ENCODE measurements at places on chromosomes 2 and 18.

DNA sequence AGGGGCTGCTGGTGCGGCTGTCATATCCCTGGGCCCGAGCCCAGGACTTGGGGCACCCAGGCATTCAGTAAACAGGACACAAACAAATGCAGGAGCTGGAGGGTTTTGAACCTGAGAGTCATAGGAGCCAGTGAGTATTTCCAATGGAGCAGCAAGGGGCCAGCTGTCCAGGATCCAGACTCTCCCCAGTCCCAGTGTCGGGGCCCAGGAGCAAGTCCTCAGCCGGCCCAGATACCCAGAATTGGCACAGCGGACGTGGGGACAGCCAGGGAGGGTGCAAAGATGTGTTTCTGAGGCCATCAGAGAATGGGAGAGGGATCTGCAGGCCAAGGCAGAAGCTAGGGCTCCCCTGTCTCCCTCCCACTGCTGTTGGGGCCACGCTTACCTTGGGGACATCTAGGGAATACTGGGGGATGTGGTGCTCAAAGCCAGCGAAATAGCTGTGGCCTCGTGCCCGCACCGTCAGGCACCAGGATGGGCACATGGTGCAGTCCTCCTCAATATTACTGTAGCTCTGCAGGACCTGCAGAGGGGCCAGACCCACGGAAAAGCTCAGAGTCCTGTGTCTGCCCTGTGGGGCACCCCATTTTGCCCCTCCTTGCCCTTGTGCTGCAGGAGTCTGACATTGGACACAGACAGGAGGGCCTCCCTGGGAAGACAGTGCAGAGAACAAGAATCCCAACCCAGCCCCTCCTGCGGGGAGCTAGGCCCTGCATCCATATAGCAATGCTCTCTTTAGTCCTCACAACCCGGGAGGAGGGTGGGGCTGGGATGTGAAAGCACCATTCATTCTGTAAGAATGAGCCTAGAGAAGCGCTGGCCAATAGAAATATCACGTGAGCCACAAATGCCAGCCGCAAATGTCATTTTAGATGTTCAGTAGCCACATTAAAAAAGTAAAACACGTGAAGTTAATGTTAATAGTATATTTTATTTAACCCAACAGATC is 15.4 kb downstream of the CFAP65 start:
- no peak for DNase-seq

DNA sequence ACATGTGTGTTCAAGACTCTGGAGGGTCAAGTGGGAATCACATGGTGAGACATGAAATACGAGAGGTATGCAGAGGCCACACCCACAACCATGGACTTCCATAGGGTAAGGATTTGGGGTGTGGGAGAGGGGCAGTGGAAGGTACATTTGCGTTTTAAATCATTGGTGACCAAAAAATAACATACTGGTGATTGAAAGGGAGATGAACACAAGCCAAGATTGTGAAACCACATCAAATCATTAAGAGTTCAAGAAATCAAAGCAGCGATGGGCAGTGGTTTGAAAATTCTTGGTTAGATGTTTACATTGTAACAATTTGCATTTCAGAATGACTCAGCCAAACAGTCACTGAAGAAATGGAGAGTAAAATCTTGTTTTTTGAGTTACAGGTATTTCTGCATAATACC is 1.9 kb upstream of the CABYR start:
- DNase-seq: no peak

- no peak for DNase-seq
These were observed 29.6 kb upstream of the LPIN1 start for GRCh38 chr2:11716689-11717321.

- DNase-seq: no peak
These were observed 360.5 kb upstream of the NT5C1B start for GRCh38 chr2:18949871-18950270.

DNA sequence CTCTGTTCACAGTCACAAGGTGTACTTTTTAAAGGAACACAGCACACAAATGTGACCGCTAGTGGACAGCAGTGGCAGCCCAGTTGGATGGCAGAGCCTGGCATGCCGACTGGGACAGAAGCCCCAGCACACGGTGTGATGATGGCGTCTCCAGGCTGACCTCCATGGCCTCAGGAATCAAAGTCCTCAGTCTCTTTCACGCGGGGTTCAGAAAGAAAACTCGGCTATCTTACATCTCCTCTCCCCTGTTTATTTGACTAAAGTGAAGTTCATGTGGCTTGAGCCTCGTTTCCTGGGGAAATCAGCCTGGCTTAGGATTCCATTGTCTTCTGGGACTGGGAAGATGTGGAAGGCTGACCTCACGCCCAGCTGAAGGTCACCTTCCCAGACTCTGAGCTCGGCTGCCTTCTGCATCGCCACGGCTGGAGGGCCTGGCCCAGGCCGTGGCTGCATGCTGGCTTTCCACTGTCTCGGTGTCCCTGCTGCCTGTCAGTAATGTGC is 56.1 kb downstream of the ASAP2 start:
- DNase-seq: peak; percentile 84

DNA sequence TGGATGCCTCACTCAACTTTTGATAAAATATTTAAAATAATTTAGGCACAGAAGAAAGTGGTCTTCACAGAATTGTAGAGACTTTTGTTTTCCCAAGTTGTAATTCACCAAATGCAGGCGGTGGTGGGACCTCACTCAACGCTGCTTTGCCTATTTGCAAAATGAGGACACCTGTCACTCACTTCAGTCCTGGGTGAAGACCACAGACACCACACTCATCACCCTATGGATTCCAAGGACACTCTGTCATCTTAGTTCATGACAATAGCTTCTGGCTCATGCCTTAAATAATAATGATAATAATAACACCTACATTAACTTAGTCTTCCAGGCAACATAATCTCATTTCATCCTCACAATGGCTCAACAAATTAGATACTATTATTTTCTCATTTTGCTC is 234.4 kb downstream of the RNF152 start:
- DNase-seq: no peak

- no peak for DNase-seq
These were observed 180.7 kb upstream of the ID2 start for GRCh38 chr2:8501061-8501720.

- DNase-seq: no peak
These were observed 79.9 kb downstream of the ANKRD12 start for GRCh38 chr18:9216459-9216858.

DNA sequence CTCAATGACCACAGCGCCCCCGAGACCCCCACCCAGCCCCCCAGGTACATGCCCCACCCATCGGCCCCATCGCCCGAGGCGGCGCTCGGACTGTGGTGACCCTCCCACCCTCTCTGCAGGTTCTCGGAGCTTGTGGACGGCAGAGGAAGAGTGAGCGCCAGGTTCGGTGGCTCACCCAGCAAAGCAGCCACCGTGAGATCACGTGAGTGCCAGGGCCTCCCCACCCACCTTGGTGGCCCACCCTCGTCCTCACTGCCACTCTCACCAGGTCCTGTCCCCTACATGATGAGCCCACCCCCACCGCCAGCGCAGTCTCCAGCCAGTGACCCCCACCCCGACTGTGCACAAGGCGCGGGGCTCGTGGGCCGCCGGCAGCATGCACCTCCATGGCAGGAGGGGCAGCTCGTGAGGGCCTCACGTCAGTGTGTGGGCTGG is 30.4 kb downstream of the MTERF4 start:
- no peak for DNase-seq

DNA sequence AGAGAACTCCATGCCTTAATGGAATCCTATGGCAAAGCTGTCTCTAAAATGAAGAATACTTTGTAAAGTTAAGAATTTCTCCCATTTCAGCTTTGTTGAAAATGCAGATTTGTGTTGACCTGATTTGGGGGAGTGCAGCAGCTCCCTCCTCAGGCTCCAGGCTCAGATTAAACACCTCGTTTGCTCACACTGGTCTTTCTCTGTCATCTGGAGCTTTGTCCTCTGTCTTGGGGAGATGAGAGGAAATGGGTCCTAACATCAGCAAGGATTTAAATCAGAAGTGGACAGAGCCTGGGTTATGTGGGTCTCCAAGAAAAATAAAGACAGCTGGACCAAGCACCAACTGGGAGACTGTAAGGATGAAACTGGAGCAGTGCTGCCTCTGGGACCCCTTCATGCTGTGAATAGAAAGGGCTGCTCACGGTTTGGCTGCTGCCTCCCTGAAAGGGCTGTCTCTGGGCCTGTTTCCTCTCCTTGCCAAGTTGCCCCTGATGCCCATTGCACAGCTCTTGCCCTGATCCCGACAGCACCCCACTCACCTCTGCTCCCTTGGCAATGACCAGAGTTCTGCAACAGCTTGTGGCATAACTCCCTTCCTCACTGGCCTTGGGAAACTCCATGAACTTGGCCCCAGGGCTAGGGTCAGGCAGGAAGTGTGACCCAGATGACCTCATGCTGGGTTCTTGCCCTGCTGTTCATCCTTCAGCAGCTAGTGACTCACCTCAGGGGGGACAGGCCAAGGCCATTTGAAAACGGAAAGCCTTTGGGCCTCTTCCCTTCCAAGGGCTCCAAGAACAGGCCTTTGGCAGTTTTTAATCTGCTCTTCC is 197.2 kb downstream of the CYP26B1 start:
- peak; percentile 50 for DNase-seq

DNA sequence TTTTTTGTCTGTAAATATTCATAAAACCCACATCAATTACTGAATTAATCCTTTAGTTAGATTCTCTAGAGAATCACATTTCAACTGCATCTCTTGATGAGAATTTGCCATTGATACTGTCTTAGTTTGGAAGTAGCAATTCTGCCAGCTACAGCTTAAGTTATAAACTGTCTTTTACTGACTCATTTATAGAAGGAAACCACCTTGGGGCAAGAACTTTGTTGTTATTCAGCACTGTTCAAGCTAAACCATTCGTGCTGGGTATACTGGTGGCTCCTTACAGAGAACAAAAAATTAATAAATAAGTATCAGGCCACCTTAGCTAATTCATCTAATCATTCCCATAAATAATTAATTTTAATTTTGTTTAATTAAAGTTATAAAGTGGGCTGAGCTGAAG is 1082.6 kb upstream of the CELF4 start:
- DNase-seq: no peak

GRCh38 chr2:24334245-24334633 is 26.1 kb downstream of the ITSN2 start:
- DNase-seq: no peak

DNA sequence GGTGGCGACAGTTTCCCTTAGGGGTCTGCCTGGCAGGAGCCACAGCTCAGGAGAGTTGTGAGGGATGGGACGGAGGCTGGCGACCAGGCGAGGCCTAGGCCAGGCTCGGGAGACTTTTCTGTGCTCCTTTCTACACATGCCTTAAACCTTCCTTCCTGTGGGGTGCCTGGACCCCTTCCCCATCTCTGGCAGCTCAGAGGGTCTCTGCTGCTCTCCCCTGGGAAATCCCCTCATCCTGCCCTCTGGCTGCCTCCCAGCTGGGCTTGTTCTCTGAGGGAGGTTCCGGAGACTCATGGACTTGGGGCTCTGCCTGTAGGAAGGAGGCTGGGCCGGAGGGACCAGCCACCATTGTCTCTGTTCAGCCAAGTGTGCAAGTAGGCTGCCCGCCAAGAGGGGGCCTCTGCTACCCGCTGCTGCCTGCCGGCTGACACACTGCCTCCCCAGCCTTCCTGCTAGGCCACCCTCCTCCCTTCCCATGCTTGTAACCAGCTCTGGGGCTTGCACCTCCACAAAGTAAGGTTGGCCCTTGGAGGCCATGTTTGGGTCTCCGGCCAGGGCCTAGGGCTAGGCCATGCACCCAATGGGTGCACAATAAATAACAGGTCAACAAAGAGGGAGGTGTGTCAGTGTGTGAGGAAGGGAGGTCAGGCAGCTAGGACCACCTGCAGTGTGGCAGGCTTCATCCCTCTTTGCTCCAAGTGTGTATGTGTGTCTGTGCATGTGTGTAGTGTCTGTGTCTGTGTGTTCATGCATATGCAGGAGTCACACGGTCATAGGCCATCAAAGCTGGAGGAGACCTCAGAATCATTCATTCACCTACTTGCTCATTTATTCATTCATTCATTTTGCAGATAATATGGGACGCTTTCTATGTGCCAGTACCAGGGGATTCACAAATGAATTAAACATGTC is 28.8 kb downstream of the PSD4 start:
- DNase-seq: no peak

DNA sequence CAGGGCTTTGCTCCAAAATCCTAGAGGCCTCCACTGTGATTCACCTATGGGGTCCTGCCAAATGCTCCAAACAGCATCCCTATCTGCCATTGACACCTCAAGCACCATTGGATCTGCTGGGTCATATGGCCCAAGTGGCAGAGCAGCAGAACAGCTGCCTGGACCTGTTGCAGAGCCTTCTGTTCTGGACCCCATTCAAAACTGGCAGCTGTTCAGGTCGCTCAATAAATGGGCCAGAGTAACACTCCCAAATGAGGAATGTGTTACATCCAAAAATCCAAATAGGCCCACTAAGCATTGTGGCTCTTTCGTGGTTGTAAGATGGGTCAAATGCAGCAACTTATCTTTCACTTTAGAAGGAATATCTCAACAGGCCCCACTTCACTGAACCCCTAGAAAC is 783.6 kb downstream of the DCDC2C start:
- no peak for DNase-seq

- DNase-seq: peak; percentile 69
These were observed 263.8 kb downstream of the MEIS1 start for GRCh38 chr2:66698576-66699239.

DNA sequence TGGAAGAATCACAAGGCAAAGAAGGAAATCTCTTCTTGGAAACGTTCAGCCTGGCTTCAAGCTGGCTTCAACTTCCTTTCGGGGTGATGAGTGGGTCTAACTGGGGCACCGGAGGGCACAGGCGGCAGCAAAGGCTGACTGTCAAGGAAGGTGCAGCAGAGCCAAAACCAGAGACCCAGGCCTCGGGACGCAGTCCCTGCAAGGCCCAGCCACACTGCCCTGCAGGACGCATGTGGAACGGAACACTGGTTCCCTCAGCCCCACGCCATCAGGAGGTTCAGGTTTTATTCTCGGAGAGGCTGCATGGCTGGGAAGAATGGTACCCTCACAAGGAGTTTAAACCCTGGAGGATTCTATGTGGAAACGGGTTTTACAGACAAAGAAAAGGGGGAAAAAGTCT is 165.5 kb downstream of the HDAC4 start:
- DNase-seq: no peak

DNA sequence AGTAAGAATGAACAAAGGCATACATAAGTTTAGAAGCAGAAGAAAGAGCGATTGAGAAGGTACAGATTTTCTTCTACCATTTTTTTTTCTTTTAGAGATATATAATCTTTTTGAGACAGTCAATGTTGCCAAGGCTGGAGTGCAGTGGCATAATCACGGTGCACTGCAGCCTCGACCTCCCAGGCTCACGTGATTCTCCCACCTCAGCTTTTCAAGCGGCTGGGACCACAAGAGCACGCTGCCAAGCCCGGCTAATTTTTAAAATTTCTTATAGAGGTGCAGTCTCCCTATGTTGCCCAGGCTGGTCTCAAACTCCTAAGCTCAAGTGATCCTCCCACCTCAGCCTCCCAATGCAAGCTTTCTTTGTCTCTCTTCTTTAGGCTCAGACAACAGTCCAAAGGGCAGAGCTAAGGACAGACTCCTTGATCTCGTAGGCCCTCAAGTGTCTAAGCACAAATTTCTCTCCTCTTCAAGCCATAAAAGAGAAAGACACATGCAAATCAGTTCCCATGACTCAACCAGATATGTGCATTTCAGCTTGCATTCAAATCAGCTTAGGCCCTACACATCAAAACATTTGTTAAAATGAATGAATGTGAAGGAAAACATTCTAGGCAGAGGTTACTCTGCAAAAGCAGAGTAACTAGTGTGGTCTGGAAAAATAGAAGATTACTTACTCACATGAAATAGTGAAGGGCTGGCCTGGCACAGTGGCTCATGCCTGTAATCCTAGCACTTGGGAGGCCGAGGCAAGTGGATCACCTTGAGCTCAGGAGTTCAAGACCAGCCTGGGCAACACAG is 18.0 kb downstream of the ITSN2 start:
- no peak for DNase-seq

GRCh38 chr18:2049986-2050385 is 521.3 kb downstream of the METTL4 start:
- no peak for DNase-seq

GRCh38 chr2:154978244-154978643 is 279.7 kb downstream of the KCNJ3 start:
- DNase-seq: no peak
